Activated CD4-positive, alpha-beta T cell treated with anti-CD3 and anti-CD28 coated beads for 4 hours (primary cell): ENCODE measurements at places on chromosomes 4 and X.

GRCh38 chr4:124290678-124291077 lies 421.9 kb downstream of the ANKRD50 start:
- no peak for DNase-seq

DNA sequence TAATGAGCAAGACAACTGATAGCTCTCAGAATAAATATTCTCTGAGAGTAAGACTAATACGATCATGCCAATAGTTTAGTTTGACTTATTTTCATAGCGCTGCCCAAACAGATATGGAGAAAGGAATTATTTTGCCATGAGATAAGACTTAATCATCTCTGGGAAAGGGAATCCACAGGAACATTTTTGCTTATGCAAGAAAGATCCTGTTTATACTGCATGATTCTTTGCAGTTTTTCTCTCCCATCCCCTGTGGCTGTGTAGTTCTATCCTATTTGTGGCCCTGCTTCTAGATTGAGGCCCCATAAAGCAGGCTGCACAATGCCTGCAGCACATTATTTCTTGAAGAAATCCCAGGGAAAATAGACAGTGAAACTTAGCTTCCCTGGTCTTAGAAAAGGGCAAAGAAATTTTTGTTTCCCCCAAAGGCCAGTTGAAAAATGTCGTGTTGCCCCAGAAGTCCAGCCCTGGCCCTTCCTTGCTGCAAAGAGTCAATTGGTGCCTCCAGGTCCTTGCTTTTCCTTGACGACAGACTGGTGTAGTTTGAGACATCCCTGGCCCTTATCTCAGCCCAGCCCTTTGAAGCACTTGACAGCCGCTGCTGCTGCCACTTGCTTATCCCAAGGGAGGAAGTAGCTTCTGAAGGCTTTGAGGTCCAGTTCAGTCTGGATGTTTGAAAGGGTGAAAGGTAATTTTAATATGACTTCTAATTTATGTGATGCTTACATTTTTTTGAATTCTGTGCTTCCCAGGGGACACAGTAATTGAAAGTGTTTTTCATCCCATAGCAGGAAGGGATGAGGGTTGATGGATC lies 45.0 kb upstream of the SH3RF1 start:
- no peak for DNase-seq

GRCh38 chr4:113971706-113972360 lies 7.6 kb downstream of the ARSJ start:
- no peak for DNase-seq

GRCh38 chr4:13793020-13793710 lies 165.6 kb upstream of the BOD1L1 start:
- DNase-seq = no peak

- no peak for DNase-seq
Observed at GRCh38 chrX:113741744-113742143, 842.1 kb upstream of the HTR2C start.

DNA sequence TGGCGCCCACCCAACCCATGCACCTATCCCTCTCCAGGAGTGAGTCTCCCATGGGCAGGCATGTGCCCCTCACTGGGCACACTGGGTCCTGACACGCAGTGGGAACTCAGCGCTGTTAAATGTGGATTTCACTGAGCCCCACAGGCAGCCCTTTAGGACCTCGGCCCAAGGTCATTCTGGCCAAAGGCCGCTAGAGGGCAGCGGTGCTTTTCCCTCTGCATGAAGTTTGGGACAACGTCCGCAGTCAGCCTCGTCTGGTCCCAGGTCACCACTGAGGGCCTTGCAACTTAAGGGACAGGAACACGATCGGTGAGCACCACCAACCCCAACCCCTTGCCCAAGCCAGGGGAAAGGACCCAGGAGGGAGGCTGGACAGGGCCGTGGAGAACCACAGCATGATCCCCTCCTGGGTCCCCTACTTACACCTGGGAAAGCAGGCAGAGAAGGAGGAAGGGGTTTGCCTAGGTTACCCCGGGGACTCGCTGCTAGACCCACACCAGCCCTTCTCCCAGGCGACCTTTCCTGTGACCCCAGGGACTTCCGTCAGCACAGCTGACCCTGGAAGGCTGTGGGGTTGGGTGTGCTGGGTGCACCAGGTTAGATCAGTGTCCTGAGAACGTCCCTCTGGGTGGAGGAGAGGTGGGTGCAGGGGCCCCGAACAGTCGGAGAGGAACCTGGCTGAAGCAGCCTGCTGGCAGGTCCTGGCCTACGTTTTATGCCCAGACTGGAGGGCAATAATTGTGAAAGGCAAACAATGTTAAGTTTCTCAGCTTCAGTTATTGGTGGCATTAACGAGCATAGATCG lies 24.0 kb downstream of the CYTL1 start:
- DNase-seq = no peak

- DNase-seq = no peak
Observed at GRCh38 chrX:47578692-47579091, 3.5 kb upstream of the TIMP1 start.

DNA sequence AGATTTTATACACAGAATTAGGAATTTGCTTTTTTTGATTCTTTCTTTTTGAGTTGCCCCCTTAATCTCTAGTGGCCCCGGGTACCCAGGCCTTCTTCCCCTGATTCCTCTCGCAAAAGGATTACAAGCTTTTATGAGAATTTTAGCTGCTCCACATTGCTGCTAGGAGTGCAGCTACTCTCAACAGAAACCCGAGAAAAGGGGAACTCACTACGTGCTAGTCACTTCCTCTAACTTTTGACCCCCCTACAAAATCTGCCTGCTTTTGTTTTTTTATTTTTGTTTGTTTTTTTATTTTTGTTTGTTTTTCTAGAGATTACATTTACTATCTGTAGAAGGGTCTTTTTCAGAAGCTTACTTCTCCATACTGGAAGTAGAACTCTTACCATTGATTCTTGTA lies 64.1 kb downstream of the ZNF81 start:
- no peak for DNase-seq

- no peak for DNase-seq
Observed at GRCh38 chrX:152637649-152638442, at the start of gene GABRQ. TSS of gene GABRQ (plus strand) at chrX:152637895. CDS start at chrX:152638203, 308 bp downstream.

- DNase-seq = no peak
Observed at GRCh38 chr4:128303986-128304385, 16.4 kb upstream of the PGRMC2 start.

DNA sequence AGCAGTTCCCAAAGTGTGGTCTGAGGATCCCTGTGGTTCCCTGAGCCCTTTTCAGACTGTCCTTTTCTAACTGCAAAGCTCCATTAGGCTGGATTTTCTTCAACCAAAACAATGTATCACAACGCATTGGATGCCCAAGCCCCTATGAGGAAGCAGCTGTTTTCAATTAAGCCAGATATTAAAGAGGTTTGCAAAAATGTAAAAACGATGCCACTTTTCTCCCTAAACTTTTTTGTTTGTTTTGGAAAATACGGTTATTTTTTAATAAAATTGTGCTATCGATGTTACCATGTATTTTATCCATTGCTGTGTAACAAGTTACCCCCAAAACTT lies 170.4 kb upstream of the BCOR start:
- DNase-seq = no peak

- no peak for DNase-seq
Observed at GRCh38 chr4:4247696-4248028, 361 bp downstream of the TMEM128 start.

DNA sequence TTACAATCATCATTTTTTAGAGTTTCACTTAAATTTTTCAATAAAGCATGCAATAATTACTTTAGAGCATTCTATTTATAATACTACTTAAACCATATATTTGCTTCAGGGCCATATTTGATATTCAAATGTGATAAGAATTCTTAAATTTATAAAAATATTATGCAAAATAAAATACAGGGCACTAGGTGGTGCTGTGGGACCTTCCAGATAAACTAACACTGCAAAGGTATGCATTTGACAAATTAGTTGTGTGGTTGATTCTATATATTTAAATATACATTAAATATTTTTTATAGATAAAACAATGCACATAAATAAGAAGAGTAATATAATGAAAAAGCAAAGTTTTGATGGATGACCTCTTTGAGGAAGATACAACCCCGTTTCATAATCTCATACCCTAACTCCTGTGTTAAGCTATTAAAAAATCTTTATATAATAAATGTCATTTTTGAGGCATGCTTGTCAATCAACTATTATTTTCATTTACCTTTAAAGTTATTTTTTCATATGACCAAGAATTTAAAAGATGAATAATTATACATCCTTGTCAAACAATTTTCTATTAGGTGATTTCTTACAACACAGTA lies 128.4 kb downstream of the REELD1 start:
- peak; percentile 23 for DNase-seq

GRCh38 chr4:169229571-169230028 lies 41.2 kb downstream of the SH3RF1 start:
- no peak for DNase-seq

DNA sequence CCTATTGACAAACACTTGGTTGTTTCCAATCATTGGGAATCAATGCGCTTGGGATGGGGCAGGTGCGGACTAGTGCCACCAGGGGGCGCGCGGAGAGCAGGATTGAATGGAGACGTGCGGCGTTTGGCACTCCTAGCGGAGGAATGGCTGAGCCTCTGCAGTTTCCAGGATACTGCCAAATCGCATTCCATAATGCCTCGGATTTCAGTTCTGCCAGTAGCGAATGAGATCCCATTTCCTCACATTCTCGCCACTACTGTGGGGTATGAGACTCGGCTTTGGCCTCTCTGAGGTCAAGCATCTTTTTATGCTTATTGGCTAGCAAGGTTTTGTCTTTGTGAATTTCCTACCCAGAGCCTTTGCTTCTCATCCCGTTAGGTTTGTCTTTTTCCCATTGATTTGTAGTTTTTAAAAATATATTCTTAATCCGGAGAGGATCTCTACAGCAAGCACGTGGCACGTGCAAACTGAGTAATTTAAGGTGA lies 28.7 kb downstream of the CLDN34 start:
- peak; percentile 80 for DNase-seq

- no peak for DNase-seq
Observed at GRCh38 chr4:173202395-173202794, 33.8 kb downstream of the GALNT7 start.

DNA sequence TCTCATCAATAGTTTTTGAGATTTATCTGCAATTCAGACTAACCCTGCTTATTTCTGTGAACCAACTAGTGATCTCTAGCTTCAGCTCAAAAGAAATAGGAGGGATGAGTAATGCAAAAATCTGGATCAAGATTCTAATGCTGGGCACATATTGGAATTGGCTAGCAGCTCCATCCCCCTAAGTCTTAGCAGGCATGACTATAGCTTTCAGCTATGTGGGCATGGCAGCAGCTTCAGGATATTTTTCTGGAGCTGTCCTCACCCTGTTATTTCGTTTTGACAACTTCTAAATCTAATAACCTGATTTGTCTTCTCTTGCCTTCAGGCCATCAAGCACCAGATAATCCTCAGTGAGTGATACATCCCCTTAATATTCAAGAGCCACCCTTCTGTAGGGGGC lies 50.8 kb upstream of the GNPDA2 start:
- DNase-seq = no peak

GRCh38 chr4:79623021-79623870 lies 215.2 kb upstream of the GK2 start:
- DNase-seq = no peak

GRCh38 chrX:111411557-111411956 lies 435 bp downstream of the DCX start:
- DNase-seq = no peak

DNA sequence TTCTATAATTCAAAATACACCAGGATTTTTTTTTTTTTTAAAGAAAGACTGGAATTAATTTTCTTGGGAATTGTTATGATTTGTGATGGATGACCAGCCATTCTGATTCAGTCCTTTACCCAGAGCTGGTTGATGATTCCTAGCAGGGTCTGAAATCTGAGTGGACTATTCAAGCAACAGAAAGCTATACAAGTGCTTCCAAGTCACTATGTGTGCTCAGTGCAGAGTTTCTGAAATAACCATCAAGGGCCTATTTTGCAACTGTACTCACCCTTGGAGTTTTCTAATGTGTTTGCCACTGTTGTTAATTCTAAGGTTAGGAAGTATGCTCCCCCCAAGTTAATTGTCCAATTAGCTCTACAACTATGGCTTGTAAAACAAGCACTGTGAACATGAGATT lies 137.7 kb upstream of the RAPGEF2 start:
- DNase-seq = no peak

DNA sequence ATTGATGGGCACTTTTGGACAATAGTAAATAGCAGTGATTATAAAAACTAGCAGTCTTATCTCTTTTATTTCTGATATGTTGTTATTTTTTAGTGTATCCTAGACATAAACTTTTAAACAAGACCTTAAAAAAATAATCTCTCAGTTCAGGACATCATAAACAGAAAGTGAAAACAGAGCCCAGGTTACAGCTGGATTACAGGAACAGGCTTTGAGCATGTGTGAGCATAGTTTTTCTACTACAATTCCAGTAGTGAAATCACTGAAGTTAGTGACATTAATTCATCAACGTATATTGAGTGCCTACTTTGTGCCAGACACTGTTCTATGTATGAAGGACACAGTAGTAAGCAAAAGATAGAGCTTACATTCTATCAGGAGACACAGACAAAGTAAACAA lies 16.9 kb downstream of the TRIM75 start:
- DNase-seq = no peak

DNA sequence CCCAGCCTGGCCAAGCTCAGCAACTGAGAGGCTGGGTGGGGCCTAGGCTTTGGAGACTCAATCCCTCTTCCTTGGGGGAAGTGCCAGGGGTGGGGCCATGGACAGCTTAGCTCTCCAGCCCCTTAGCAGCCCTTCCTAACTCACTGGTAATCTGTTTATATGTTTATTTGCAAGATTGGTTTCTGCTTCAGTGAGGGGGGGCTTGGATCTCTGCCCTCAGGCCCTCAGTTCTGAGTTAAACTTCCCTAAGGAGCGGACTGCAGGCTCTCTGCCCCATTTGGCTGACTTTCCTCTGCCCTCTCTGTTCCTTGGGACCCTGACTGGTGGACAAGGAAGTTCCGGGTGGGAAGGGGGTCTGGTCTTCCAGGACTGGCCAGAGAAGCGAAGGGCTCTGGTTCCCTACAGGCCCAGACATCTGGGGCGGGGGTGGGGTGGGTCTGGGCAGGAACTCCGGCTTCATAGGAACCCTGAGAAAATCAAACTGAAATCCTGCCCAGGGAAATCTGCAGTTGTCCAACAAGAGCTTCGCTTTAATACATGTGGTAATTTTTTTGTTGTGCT lies 51.4 kb downstream of the NALF2 start:
- no peak for DNase-seq
